ENCODE measurements at places on chromosomes 5 and 9. TPM values are rescaled to one million over a fixed set of nuclear protein-coding genes. Genes with fewer than 3 reads are reported as not detected.

DNA sequence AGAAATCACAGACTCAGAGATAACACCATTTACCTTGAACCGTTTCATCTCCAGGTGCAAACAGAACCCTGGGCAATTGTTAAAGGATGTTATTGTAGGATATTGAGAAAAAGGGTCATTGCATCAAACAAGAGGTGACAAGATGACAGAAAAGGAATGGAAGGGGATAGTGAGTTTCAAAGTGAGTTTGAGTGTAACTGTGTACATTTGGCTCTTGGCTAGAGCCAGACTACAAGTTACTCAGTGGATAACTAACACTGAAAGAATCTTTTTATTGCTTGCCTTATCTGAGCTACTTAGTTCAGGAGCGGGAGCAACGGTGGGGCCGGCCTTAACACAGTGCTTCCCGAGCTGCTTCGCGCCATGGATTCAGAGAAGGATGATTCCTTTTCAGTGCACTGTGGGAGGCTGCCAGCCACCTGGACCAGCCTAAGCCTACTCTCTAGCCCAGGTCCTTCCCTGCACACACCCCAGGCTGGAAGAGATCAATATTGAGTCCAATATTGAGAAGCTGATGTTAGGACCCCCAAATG, 193.4 kb downstream of the ATPSCKMT start:
- DNase-seq: no peak

GRCh38 chr5:180704362-180704761, 35.5 kb downstream of the OR2Y1 start:
- DNase-seq: peak; percentile 2

The GRIA1 gene
- 2.3 TPM for total RNA-seq

DNA sequence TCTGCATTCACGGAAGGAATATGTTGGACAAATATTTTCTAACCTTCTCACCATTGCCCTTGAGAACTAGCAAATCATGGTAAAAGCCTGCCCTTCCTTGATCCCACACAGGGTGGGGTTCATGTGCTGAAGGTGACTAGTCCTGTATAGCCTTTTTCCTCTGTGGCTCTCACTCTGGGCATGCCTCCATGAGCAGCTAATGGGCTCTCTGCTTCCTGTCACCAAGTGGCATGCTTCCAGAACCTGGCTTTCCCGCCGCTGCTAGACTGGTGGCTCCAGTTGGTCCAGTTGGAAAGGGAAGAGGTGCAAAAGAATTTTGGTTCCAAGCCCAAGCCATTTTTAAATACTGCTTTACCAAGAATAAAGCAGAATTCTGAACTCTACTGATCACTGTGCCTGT, 35.5 kb downstream of the FBXO10 start:
- DNase-seq: no peak

The GGTA1 gene
- not detected for total RNA-seq

The FAM169A gene
- 30.1 TPM for total RNA-seq

- DNase-seq: no peak
Measured at GRCh38 chr5:143653256-143653655, 158.7 kb upstream of the HMHB1 start.

The JAKMIP2 gene
- 15.9 TPM for total RNA-seq

DNA sequence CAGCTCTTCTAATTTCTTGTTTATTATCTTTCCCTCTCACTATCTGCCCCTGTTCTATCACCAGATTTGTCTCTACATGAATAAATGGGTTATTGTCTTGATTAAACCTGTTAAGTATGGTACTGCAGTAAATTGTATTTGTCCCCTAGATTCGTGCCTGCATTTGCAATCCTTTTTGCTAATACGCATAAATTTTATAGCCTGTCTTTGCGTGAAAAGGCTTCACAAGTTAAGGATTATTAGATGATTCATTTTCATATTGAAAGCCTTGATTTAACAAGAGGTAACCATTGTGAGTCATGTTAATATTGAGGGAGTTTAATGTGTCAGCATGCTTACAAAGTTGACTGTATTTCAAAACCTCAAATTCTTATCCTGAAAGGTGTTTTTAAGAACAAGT, 204.6 kb downstream of the PCSK1 start:
- DNase-seq: no peak

The IFNA2 gene
- not detected for total RNA-seq

DNA sequence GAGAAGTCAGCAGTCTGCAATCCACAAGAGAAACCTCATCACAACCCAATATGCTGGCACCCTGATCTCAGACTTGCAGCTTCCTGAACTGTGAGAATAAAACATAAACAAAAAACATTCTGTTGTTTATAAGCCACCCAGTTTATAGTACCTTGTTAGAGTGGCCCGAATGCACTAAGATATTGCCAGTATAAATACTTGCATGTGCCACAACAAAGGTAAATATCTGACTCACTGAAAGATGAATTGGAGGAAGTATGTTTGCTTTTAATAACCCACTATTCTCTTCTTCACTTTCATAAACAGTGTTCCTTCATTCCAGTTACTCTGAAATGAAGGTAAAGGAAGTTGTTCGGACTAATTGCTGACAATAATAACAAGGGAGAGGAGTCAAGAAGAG, 1163.4 kb upstream of the CDH6 start:
- no peak for DNase-seq
